ENCODE measurements at places on chromosomes 5 and 9. TPM values are rescaled to one million over a fixed set of nuclear protein-coding genes. Genes with fewer than 3 reads are reported as not detected.

The SLC24A2 gene
- total RNA-seq: not detected

The SPAG8 gene
- 0.72 TPM for total RNA-seq

The ANXA6 gene
- total RNA-seq: 633 TPM

DNA sequence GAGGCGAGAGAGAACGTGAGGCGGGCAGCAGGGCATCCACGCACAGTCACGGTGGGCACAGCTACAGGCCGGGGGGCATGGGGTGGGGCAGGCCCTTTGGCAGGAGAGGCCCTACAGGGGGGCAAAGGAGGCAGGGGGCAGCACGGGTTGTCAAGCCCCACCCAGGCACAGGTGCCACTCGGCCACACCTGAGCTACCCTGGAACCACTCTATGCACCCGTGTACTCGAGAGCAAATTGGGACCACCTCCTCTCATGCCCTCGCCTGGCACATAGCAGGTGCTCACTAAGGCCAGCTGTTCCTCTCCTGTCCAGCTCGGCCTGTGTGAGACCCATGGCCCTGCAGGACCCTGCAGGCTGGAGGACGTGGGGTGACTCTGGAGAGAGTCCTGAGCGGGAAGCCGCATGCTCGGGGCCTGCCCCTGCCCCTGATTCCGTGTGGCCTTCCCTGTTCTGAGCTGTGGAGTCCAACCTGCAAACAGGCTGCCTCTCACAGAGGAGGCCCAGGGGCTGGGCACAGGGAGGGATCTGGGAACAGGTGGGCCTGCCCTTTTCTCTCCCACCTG, 31.4 kb upstream of the SARDH start:
- DNase-seq: no peak

DNA sequence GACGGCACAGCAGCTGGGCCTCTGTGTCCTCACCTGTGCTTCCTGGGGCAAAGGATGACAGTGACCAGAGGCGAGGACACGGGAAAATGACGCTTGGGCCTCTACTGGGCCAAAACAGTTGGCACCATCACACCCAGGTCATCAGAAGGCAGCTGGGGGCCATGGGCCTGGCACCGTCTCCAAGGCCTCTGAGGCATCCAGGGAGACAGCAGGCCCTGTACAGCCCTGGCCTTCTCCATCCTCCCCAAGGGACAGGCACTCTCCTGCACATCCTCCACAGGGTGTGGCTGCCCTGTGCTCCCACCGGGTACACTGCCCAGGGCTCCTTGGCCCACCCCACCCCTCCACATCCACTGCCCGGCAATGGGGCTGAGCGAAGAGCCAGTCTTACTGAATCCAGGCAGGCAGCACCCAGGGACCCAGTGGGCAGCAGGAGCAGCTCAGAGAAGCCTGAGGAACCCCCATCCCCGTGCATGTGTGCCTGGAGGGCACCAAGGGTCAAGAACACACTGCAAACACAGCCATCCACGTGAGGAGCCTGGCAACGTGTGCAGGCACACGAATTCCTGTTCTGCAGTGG, 4.0 kb downstream of the LPCAT1 start:
- DNase-seq: no peak

GRCh38 chr5:106085136-106085535, 1585.6 kb downstream of the EFNA5 start:
- no peak for DNase-seq

Measured in IMR-90 (cell line).